ENCODE measurements at places on chromosomes 1 and 21. TPM values are rescaled to one million over a fixed set of nuclear protein-coding genes. Genes with fewer than 3 reads are reported as not detected.

GRCh38 chr1:62109124-62109523, 85.5 kb upstream of the L1TD1 start:
- no peak for DNase-seq

GRCh38 chr1:244296447-244296846, 155.3 kb downstream of the ADSS2 start:
- DNase-seq = no peak

- no peak for DNase-seq
Observed at GRCh38 chr21:37571442-37571841, 204.9 kb downstream of the DYRK1A start.

DNA sequence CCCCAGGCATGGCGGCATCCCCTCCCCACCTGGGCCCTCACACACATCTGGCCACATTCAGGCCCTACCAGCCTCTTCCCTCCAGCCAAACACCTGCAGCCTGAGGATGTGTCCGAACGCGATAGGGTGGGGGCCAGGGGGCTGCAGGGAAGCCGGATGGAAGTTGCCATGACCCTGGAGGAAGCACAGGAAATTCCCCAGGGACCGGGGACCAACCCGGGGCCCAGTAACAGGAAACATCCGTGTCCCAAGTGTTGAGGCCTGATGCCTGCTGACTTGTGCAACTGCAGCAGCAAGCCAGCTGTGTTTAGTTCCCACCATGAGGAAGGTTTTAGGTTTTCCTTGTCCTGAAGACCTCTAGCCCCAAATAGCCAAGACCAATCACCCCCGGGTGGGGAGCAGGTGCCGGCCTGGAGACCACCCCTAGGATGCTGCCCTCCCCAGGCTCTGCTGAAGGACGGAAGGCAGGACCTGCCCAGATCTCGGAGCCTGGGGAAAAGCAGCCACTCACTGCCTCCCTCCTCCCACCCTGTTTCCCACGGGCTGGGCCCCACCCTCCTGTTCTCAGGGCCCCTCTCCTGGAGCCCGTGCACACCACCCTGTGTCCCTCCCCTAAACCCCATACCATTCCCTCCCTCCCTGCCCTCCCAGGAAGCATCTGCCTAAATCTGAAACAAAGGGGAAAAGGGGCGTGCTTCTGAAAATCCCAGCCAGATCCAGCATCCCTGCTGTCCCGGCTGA, 29.8 kb downstream of the MEGF6 start:
- no peak for DNase-seq

DNA sequence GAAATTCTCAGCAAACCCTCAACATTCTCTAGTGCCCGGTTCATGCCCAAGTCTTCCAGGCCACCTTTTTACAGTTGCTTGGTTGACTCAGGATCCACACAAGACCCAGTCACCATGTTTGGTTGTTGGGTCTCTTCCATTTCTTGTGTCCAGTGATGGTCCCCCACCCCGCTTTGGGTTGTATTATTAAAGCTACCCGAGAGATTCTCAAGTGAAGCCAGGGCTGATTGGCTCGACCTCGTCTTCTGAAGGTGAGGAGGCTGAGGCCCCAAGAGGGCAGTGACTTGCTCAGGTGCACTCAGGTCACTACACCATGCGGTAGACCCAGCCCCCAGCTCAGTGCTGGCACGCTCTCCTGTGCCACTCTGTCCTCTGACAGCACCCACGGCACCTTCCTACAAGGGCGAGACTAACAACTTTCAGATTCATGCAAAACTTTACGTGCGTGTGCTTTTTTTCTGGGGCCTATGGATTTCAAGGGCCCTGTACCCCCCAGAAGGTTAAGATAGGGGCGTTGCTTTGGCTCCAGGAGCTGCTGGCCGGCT, 50.3 kb downstream of the CAPN9 start:
- DNase-seq = no peak

The HRNR gene
- not detected for total RNA-seq

The GNAT2 gene
- not detected for total RNA-seq

The SAMD11 gene
- total RNA-seq = 14.8 TPM

The RNPC3 gene
- 22.8 TPM for total RNA-seq
